CD4-positive, alpha-beta T cell (primary cell): ENCODE measurements at places on chromosomes 5 and 9. TPM values are rescaled to one million over a fixed set of nuclear protein-coding genes. Genes with fewer than 3 reads are reported as not detected.

DNA sequence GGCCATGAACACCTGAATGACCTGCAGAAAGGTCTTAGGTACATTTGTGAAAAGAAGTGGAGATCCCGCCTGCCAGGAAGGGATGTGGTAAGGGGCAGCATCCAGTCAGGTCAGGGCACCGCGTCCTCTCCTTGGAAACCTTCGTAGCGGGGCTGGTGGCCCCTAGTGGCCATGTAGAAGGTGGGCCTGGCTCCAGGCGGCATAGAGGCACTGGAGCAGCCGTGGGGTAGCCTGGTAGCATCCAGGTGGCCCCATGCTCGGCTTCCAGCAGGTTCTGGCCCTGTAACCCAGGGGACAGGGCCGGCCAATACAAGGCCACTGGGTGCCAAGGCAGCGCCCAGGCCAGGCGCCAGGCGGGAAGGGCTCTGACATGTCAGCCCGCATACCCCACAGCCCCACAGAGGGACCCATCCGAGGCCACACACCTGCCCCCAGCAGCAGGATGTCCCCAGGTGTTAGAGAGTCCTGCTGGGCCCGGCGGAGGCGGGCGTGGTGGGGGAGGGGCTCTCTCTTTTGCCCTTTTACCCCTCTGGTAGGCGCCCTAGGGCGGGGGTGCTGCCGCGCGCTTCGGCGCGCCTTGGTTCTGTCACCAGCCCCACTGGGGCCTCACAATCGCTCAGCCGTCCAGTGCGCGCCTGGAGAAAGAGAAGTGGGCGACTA lies 58.3 kb upstream of the SPATA31E1 start:
- H3K4me3 ChIP-seq = no peak overlapping the region
- no peaks in the 10 kb centered on the region for H3K27me3 ChIP-seq
- DNase-seq = no peak
- H3K27ac ChIP-seq = no peak overlapping the region
- H3K36me3 ChIP-seq = no peaks in the 10 kb centered on the region

DNA sequence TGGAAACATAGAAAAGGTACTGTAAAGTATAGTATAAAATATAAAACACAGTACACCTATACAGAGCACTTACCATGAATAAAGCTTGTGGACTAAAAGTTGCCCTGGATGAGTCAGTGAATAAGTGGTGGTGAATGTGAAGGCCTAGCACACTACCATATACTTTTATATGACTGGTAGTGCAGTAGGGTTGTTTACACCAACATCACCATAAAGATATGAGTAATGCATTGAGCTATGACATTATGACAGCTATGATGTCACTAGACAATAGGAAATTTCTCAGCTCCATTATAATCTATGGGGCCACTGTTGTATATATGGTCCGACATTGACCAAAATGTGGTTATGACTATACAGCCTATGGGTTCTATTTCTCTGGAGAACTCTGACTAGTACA lies 291.8 kb upstream of the ACTBL2 start:
- H3K27me3 ChIP-seq = no peaks in the 10 kb centered on the region
- no peaks in the 10 kb centered on the region for H3K4me1 ChIP-seq

GRCh38 chr5:111348661-111349329 lies 124.6 kb downstream of the CAMK4 start:
- H3K4me3 ChIP-seq = no peak overlapping the region
- H3K4me1 ChIP-seq = no peaks in the 10 kb centered on the region
- H3K36me3 ChIP-seq = peaks cover 50% of the 10 kb centered on the region
- no peak for DNase-seq

DNA sequence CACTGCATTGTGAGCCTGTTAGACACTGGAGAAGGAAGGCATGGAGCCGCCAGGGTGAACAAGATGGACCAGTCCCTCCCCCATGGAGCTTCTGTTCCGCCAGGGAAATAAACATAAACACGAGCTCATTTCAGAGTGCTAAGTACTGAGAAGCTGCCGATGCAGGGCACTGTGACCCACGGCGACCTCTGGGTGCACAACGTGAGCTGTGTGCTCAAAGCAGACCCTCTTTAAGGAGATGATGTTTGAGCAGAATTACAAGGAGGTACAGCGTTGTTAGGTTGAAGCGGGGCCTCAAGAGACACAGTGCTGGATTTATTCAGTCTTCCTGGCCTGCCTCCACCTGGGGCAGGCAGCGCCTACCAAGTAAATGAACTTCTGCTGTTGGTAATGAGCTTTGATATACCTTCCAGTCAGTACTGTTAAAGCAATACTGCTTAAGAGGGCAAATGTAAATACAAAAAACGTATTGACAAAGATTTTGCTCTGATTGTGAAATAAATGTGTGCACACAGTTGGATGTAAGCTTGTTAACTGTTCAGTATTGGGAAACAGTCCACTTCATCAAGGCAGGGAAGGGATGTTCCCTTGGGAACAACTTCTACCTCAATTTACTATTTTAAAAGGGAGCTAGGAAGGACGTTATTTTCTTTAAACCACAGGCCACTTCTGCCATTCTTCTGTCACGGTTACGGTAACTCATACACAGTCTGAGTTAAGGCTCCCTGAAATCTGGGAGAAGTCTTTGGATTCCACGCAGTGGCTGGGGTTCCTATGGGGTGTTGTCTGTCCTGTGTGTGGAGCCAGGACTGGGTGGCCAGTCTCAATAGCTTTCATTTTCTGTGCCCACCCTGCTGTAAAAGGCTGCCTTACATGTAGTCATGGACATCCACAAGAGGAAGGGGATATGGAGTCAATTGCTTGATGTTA lies 48.9 kb upstream of the DMRT1 start:
- no peak for DNase-seq
- no peaks in the 10 kb centered on the region for H3K36me3 ChIP-seq
- no peaks in the 10 kb centered on the region for H3K27me3 ChIP-seq
- no peak overlapping the region for H3K4me3 ChIP-seq
- H3K4me1 ChIP-seq = no peaks in the 10 kb centered on the region
- no peak overlapping the region for H3K27ac ChIP-seq

- H3K4me3 ChIP-seq = no peak overlapping the region
- H3K4me1 ChIP-seq = no peaks in the 10 kb centered on the region
- no peaks in the 10 kb centered on the region for H3K27me3 ChIP-seq
- H3K27ac ChIP-seq = no peak overlapping the region
Measured at GRCh38 chr5:118593003-118593328, 395.4 kb downstream of the DTWD2 start.

DNA sequence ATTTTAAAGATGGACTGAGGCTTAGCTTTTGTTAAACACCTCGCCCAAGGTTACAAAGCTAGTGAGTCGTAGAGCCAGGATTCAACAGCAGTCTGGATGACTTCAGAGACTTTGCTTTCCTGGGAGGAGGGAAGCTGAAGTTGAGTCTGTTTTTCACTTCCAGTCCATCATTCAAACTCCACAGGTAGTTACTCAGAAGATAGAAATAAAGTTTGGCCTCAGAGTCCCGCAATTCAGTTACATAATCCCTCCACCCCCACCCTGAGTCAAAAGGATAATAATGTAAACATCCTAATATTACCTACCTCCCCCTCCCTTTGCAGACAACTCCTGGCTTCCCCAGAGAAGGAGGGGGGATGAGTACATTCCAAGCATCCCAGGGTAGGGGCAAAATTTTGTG lies 8.1 kb downstream of the HBEGF start:
- no peak overlapping the region for H3K27ac ChIP-seq
- H3K4me3 ChIP-seq = no peak overlapping the region
- H3K4me1 ChIP-seq = peaks cover 24% of the 10 kb centered on the region
- no peaks in the 10 kb centered on the region for H3K36me3 ChIP-seq
- no peaks in the 10 kb centered on the region for H3K27me3 ChIP-seq

GRCh38 chr9:87748881-87749280 lies 23.0 kb downstream of the CTSL start:
- no peak for DNase-seq
- H3K4me1 ChIP-seq = no peaks in the 10 kb centered on the region
- no peaks in the 10 kb centered on the region for H3K36me3 ChIP-seq

CDH10 gene
- total RNA-seq = not detected

SPOCK1 gene
- not detected for total RNA-seq

STPG3 gene
- total RNA-seq = not detected

POU5F2 gene
- total RNA-seq = 0.73 TPM
